ENCODE measurements at places on chromosomes 4 and X.

- no peak for DNase-seq
Measured at GRCh38 chr4:25624616-25625015, 31.0 kb upstream of the SLC34A2 start.

DNA sequence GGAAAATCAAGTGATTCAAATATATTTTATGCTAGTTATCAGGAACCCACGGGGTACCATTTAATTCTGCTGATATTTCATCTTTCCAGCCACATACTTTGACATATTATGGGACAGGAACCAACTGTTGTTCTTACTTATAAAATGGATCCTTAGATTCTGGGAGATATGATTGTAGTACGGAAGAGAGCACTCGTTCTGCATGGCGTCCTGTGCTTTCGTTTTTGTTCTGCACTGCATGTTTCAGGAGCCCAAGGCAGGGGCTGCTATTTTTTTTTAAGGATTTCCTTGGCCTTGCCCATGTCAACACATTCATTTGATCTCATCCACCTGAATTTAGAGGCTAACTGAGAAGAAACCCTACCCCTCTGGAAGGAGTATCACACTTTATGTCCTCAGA is 245.5 kb upstream of the TLL1 start:
- no peak for DNase-seq

DNA sequence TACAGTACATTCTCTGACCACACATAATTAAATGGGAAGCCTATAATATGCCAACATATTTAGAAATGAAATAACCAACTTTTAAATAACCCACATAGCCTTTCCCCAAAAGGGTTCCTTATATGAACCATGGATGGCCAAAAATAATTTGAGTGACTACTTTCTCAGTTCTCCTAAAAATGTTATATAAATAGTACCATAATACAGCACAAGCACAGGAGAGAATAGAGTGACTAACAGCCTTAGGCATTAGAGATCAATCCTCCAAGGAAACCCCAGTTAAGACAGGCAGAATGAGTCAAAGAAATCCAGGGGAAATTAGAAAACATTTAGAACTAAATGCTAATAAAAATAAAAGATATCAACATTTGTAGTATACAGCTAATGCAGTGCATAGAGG is 50.2 kb downstream of the ANKRD17 start:
- no peak for DNase-seq

DNA sequence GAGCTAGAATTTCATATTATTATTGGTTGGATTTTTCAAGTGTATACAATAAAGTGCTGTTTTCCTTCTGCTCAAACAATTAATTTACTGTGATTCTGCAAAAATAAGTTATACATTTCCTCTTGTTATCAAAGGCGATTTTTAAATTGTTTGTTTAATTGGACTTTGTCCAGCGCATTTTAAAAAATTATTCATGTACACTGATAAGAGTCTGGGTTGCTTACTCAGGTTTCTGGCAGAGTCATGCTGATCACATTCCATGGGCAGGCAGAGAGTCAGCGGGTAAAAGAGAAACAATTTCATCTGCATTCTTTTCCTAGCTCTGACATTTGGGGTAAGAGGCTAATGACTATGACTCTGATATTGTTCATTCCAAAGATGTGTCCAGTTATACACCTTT is 8.9 kb downstream of the FAT4 start:
- DNase-seq: peak; percentile 76

DNA sequence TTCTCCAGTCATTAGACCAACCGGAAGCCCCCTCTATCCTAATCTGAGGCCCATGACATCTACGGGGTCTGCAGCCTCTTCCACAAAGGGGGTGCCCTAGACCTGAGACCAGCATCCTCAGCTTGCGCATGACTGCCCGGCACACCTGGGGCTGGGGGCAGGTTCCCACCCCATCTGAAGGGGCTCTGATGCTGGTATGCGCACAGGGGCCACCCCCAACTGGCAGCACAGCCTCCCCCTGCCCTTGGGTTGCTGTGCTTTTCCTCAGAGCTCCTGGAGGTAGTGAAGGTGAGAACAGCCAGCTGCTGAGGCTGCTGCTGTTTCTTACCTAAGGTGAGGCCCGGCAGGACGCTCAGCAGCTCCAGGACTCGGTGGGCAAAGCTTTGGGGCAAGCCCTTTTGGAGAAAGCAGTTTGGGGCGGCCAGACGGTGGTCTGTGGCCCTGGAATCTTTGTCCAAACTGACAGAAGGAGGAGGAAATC is 18.9 kb upstream of the CPLX1 start:
- no peak for DNase-seq

GRCh38 chrX:11755724-11756123 is 2.3 kb upstream of the MSL3 start:
- no peak for DNase-seq

DNA sequence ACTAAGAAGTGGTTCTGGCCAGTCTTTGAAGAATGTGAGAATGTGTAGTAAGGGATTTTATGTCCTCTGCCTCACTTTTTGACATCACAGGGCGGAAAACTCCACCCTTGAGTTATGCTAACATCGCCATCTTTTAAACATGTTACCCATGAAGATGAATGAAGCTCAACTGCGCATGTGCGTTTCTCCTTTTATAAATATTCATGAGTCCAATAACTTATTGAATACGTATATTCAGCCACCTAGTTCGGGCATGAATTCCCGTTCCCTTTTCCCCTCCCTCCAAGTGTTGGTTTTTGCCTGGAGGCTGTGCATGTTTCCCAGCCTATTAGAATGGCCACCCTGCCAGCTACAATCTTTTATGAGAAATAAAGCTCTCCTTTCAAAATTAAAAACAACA is 51.7 kb upstream of the STPG2 start:
- no peak for DNase-seq

- no peak for DNase-seq
Measured at GRCh38 chr4:186695392-186695791, 28.3 kb downstream of the FAT1 start.

DNA sequence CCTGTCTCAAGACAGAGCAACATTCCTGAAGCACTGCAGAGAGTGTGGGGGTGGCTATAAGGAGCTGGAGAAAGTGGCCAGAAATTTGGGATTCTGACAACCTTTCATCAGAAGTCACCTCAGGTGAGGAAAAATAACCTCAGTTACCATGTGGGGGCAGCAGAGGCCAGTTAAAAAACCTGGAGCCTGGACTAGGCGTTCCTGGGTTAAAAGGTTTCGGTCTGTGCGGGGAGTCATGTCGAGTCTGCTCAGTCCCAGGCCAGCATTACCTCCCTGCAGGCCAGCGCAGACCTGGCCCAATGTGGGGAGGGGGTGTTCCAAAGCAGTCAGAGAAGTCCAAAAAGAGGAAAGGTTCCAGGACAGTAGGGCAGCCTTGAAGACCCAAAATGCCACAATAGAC is 10.9 kb upstream of the NALF2 start:
- no peak for DNase-seq

DNA sequence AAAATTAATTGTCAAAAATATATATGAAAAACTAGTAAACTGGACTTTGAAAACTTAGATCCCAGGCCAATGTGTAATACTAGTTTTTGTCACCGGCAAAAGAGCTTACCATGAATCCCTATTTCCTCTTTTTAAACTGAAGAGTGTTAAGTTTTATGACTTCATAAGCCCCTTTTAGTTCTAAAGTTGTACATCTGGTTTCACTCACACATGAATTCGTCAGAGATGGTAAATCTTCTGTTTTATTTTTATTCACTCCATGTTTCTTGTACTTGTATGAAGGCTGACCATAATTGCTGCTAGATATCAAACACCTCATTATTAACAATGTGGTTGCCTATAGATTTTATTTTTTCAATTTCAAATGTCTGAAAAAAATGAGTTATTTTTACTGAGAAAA is 827.9 kb downstream of the PCDH7 start:
- no peak for DNase-seq
